ENCODE measurements at places on chromosomes 12 and 14.
A peak's percentile ranks its signal among the peaks of the same experiment; 100 is the strongest.

- DNase-seq: no peak
Measured at GRCh38 chr12:116160883-116161458, 116.5 kb downstream of the MED13L start.

DNA sequence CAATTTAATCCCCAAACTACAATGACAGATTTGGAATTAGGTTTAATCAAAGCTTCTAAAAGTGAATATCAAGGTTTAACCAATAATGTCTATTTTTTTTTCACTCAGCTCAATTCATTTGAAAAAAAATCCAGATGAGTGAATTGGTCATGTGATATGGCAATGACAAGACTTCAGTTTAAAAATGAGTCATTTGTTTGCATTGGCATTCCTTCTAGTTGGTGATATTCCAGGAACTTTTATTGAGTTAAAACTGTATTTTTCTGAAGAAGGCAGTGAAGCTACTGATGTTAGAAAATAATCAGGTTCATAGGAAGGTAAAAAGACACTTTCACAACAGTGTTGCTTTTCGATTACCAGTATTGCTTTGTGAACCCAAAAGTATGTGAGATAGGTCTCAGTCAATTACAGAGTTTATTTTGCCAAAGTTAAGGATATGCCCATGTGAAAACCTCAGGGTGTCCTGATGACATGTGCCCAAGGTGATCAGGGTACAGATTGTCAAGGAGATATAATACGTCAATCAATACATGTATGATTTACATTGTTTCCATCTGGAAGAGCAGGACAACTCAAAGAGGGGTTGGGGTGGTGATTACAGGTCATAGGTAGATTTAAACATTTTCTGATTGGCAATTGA lies 1214.9 kb downstream of the GALC start:
- DNase-seq: peak; percentile 66

GRCh38 chr14:28373721-28374120 lies 392.9 kb upstream of the FOXG1 start:
- DNase-seq: no peak

- no peak for DNase-seq
Measured at GRCh38 chr12:113097716-113098440, 37.7 kb downstream of the RASAL1 start.

DNA sequence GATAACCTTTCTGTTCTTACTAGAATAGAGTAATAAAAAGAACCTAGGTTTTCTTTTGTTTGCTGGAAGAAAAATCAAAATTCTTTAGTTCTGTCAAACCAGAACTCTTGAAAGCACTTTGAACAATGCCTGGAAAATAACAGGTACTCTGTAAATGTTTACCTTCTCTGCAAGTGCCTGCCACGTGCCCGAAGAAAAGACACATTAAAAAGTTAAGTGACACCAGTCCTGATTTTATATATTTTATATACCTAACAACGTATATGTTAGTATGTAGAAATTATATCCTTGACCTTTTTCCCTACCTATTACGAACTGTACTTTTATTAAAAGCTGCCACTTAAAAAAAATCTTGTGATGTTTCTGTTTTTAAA lies 976 bp downstream of the THAP2 start:
- DNase-seq: no peak

GRCh38 chr14:90093942-90094595 lies 32.3 kb downstream of the KCNK13 start:
- DNase-seq: no peak

DNA sequence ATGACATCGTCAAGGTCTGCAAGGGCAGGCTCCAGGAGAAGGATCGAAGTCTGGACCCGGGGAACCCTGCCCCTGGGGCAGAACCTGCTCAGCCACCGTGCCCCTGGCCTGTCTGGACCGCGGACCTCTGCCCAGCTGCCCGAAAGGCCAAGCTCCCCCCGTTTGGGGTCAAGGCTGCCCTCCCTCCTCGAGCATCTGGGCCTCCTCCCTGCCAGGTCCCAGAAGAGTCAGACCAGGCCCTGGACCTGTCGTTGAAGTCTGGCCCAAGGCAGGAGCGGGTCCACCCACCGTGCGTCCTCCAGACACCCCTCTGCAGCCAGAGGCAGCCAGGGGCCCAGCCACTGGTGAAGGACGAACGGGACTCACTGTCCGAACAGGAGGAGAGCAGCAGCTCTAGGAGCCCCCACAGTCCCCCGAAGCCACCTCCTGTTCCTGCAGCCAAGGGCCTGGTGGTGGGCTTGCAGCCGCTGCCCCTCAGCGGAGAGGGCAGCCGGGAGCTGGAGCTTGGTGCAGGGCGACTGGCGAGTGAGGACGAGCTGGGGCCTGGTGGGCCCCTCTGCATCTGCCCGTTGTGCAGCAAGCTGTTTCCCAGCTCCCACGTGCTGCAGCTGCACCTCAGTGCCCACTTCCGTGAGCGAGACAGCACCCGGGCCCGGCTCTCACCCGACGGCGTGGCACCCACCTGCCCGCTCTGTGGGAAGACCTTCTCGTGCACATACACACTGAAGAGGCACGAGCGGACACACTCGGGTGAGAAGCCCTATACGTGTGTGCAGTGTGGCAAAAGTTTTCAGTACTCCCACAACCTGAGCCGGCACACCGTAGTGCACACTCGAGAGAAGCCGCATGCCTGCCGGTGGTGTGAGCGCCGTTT lies 856 bp downstream of the ZBTB42 start:
- no peak for DNase-seq

GRCh38 chr12:31726575-31726974 lies 2.2 kb downstream of the AMN1 start:
- DNase-seq: no peak

DNA sequence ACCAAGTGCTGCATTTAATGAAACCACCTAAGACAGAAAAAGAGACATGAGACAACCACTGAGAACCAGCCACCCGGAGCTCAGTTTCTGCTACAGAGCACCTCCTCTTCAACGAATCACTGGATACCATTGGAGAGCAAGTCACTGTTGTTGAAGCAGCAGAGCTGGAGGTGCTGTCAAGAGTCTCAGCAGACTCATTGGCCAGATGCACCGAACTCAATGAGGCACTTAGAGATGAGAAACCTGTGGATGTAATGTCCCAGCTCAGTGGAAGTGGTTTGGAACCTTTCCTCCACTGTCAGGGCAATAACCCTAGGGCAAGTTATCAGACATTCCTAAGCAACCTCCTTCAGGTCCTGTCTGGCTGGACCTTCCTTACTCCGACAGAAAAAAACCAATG lies 13.1 kb downstream of the NPC2 start:
- no peak for DNase-seq

GRCh38 chr14:93115821-93116675 lies at the start of gene ITPK1:
Gene ITPK1 (minus strand): TSS chr14:93115925. CDS start chr14:93115163, 762 bp downstream.
- no peak for DNase-seq

- DNase-seq: no peak
Measured at GRCh38 chr12:75476071-75476470, 4.5 kb upstream of the GLIPR1 start.

DNA sequence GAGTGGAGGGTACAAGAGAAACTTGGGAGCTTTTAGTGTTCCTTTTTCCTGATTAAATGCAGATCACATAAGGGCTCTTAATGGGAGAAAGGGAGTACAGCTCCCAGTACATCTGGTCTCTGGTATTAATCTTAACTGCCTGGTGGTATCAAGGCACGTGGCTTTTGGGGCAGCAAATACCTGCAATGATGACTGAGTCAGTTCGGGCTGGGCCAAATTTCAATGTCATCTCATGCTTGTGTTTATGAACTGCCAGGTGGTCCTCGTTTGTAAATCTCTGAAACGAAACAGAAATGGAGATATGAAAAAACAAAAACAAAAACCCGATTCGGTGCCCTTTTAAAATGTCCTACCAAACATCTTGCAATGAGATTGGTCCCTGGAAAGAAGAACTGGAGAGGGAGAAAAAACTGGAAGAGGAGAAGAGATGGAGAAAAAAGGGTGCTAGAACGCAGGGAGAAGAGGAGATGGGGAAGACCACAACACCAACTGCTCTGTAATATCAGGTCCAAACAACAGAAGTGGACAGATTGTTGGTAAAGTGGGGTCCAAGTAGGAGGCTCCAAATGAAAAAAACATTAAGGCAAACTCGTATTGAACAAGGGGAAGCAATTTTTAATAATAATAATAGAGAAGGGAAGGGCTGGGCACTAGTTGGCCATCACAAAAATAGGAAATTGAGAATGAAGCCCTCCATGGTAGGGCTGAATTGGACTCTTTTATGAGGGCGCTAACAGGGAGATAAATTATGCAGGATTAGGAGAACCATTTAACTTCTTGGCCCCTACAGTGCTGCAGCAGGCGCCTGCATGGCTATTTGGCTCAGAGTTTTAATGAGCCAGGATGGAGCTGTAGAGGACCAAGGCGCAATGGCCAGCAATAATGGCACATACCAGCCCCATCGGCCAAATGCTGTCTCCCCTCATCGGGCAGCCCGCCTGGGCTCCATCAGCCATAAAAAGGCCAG lies 45.4 kb upstream of the NPFF start:
- no peak for DNase-seq

DNA sequence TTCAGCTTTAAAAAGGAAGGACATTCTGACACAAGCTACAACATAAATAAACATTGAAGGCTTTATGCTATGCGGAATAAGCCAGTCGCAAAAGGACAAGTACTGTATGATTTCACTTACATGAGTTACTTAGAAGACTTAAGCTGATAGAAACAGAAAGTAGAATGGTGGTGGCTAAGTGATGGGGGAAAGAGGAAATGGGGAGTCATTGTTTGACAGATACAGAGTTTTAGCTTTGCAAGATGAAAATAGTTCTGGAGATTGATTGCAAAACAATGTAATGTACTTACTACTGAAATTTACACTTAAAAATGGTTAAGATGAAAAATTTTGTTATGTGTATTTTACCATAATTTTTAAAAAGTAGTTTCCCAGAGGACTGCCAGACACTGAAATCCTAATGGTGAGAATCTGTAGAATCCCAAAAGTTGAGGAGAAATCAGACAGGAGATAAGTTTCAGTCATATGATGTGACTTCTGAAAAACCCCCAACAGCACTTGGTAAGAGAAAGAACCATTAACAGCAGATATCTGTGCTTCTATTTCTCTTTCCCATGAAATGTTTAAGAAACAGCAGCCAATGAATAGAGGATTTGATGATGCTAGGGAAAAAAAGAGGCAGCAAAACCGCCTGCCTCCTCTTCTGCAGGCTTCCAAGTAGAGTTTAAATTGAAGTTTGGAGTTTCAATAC lies 16.6 kb upstream of the CLEC2A start:
- DNase-seq: no peak

- DNase-seq: no peak
Measured at GRCh38 chr12:117147639-117148038, 42.6 kb downstream of the FBXO21 start.

GRCh38 chr14:37593511-37594237 lies 1.4 kb downstream of the FOXA1 start:
- no peak for DNase-seq

DNA sequence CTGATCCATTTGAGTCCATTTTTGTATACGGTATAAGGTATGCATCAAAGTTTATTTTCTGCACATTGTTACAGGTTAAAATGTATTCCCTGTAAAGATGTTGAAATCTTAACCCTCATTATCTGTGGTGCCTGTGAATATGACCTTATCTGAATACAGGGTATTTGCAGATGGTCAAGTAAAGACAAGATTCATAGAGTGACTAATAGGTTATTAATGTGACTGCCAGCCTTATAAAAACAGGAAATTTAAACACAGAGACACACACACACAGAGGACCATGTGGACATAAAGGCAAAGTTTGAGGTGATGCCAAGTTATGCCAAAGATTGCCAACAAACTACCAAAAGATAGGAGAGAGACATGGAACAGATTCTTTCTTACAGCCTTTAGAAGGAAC lies 347.2 kb upstream of the DCN start:
- no peak for DNase-seq

GRCh38 chr14:58705066-58705465 lies 67.3 kb downstream of the DACT1 start:
- DNase-seq: peak; percentile 21

DNA sequence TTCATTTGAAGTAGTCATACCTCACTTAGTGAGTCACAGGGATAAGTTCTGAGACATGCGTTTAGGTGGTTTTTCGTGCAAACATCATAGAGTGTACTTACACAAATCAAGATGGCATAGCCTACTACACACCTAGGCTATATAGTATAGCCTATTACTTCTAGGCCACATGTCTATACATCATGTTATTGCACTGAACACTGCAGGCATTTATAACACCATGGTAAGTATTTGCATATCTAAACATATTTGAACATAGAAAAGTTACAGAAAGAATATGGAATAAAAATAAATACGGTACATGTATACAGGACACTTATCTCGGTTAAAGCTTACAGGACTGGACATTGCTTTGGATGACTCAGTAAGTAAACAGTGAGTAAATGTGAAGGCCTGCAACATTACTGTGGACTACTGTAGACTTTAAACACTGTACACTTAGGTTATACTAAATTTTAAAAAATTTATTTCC lies 670.6 kb downstream of the SLC16A7 start:
- DNase-seq: no peak

GRCh38 chr12:77392467-77393088 lies 327.2 kb upstream of the E2F7 start:
- no peak for DNase-seq

GRCh38 chr12:32296567-32296966 lies 102.8 kb upstream of the FGD4 start:
- DNase-seq: no peak

GRCh38 chr12:106378788-106379187 lies 21.2 kb downstream of the POLR3B start:
- DNase-seq: no peak

DNA sequence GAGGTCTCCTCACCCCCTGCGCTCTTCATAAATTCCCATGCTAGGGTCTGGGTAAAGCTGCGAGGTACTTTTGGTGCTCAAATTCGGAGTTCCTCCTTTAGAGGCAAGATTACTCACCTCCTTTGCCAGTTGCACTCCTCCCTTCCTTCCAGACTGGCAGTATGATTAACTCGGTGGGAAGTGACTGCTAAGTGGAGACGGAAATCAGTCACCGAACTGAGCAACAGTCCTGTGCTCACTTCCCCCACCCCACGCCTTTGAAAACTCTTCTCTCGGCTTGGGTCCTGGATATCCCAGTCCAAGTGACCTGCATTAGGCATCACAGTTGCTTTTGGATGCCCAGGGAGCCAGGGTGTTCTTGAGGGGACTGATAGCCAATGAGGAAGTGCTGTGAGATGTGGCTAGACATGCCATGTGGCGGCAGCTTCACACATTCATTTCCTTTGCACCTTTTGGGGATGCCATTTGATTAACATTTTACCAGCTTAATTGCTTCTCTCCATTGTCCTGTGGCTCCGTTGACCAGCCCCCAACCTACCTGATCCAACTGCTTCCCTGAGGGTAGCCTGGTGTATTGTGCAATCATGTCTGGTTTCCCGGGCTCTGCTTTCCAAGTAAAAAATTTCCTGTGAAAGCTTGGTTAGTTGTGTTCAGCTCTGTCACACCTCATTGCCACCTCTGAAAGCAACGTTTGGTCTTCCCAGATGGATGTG lies 840 bp downstream of the PNP start:
- no peak for DNase-seq

- no peak for DNase-seq
Measured at GRCh38 chr12:92065639-92066038, 80.0 kb downstream of the BTG1 start.
